ENCODE measurements at places on chromosomes 1 and 21. TPM values are rescaled to one million over a fixed set of nuclear protein-coding genes. Genes with fewer than 3 reads are reported as not detected.

DNA sequence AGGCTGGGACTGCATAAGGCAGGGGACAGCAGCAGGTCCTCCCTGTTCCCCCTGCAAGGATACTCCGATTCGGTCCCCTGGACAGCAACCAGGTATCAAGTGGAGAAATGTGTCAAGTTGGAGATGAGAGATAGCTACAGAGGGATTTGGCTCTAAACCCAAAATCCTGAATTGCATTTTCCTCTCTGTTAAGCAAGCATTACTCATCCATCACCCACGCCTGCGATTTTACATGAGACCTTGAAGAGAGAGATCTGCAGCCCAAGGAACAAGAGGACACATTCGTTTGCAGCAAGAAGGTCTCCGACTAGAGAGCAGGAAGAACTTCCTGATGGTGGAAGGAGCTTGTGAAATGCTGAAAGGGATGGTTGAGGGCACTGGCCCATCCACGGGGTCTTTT lies 21.9 kb downstream of the SYT2 start:
- no peaks in the 10 kb centered on the region for H3K27me3 ChIP-seq
- H3K36me3 ChIP-seq, result no peaks in the 10 kb centered on the region
- H3K27ac ChIP-seq, result no peak overlapping the region
- no peak for DNase-seq
- H3K4me3 ChIP-seq, result no peak overlapping the region

GRCh38 chr1:164785841-164786534 lies 227.0 kb downstream of the PBX1 start:
- H3K27me3 ChIP-seq, result no peaks in the 10 kb centered on the region
- H3K4me1 ChIP-seq, result peaks cover 22% of the 10 kb centered on the region
- H3K36me3 ChIP-seq, result no peaks in the 10 kb centered on the region

DNA sequence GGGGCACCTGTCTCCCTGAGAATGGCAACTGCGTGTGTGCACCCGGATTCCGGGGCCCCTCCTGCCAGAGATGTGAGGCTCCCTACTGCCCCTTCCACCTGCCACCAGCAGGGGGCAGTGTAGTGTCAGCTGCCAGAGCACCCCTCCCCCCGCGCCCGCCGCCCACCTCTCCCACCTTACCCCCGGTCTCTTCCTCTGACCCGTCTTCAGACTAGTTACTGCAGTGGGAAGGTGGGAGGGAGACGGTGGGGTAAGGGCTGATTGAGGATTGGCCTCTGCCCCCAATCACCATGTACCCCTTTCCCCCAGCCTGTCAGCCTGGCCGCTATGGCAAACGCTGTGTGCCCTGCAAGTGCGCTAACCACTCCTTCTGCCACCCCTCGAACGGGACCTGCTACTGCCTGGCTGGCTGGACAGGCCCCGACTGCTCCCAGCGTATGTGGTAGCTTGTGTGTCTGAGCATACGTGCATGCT lies 10.1 kb upstream of the LRRC71 start:
- peaks cover 12% of the 10 kb centered on the region for H3K27me3 ChIP-seq

- H3K36me3 ChIP-seq, result no peaks in the 10 kb centered on the region
- H3K4me3 ChIP-seq, result no peak overlapping the region
- H3K27ac ChIP-seq, result no peak overlapping the region
- H3K4me1 ChIP-seq, result peaks cover 26% of the 10 kb centered on the region
Observed at GRCh38 chr1:114468710-114469468, 42.1 kb downstream of the TRIM33 start.

BEND5 gene
- 9.1 TPM for polyA plus RNA-seq

- no peak overlapping the region for H3K4me3 ChIP-seq
- no peaks in the 10 kb centered on the region for H3K4me1 ChIP-seq
- DNase-seq, result no peak
- peaks cover 5% of the 10 kb centered on the region for H3K27me3 ChIP-seq
- no peaks in the 10 kb centered on the region for H3K36me3 ChIP-seq
Observed at GRCh38 chr21:15422783-15423182, 307.0 kb upstream of the USP25 start.

PFKFB2 gene
- polyA plus RNA-seq, result 5.2 TPM

DNA sequence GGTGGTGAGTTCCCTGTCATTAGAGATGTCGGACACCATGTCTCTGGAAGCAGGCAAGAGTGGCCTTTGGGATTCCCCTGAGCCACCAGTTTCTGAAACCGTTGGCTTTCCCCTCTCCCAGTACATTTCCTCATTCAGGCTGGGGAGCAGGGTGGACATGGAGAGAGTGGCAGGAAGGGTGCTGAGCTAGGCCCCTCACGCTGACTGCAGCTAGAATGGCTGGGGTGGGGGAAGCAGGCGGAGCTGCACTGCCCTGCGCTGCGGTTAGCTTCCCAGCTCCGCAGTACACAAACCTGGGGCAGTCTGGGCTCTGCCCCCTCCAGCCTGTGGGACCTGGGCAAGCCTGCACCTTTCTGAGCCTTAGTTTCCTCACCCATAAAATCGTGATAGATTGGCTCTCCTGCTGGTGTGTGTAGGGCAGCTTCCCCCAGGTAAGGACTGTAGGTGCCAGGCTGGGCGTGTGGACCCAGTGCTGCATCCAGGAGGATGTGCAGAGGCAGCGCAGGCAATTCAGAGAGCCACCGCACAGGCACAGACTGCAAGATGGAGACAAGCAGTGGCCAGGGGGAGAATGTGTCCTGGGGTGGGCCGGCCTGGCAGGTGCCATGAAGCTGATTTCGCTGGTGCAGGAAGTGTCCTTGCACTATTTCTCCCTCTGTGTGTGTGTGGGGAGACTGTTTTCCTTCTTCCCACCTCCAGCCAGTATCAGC lies 3.0 kb downstream of the PLA2G2F start:
- peaks cover 6% of the 10 kb centered on the region for H3K4me1 ChIP-seq
- H3K4me3 ChIP-seq, result no peak overlapping the region
- no peak for DNase-seq
- H3K36me3 ChIP-seq, result no peaks in the 10 kb centered on the region
- no peak overlapping the region for H3K27ac ChIP-seq

DNA sequence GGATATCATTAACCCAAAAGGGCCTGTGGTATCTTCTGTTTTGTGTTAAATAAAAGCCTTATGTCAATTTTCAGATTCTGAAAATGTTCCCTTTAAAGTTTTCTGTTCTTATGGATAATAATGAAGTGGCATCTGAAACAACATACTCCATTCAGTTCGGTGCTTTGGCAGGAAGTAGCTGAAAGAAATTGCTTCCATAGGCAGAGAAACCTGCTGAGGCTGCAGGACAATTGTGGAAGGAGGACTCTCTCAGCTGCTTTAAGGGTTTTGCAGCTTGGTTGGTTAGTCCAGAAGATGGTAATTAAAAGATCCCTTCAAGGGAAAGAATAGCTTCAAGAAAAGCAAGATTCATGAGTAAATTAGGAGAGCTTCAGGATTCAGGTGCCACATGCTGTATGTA lies 30.5 kb upstream of the NRIP1 start:
- no peak for DNase-seq
- no peak overlapping the region for H3K27ac ChIP-seq
- H3K4me1 ChIP-seq, result no peaks in the 10 kb centered on the region
- no peak overlapping the region for H3K4me3 ChIP-seq

COX20 gene
- 59.1 TPM for polyA plus RNA-seq

- H3K4me3 ChIP-seq, result no peak overlapping the region
- peaks cover 56% of the 10 kb centered on the region for H3K4me1 ChIP-seq
- no peak overlapping the region for H3K27ac ChIP-seq
- peaks cover 5% of the 10 kb centered on the region for H3K36me3 ChIP-seq
Observed at GRCh38 chr1:160216301-160216700, 11.1 kb downstream of the PEA15 start.

DNA sequence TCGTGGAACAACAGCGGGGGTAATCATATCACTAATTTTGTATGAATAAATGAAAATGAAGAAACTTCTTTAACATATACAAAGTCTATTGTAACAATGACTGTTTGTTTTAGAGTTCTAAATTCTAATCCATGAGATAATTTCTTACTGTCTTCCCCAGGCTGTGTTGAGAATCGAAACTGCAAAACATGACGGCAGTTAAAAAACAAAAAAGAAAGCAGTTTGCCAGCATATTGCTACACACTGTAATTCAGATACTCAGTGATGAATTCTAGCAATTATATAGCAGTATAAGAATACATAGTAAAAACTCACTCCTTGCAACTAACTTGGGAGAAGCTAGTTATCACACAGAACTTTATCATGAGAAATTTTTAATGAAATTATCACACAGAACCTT lies 22.1 kb downstream of the INSL5 start:
- H3K27me3 ChIP-seq, result no peaks in the 10 kb centered on the region
- no peak overlapping the region for H3K4me3 ChIP-seq
- no peaks in the 10 kb centered on the region for H3K36me3 ChIP-seq
- no peaks in the 10 kb centered on the region for H3K4me1 ChIP-seq
- DNase-seq, result no peak

GRCh38 chr1:89632657-89633247 lies at the start of gene LRRC8C:
LRRC8C (plus strand) TSS chr1:89633120; CDS start chr1:89686474, 53,354 bp downstream.
- no peaks in the 10 kb centered on the region for H3K36me3 ChIP-seq
- peak within 1 kb of the TSS; percentile 57 for H3K4me3 ChIP-seq
- DNase-seq, result peak; percentile 88

DNA sequence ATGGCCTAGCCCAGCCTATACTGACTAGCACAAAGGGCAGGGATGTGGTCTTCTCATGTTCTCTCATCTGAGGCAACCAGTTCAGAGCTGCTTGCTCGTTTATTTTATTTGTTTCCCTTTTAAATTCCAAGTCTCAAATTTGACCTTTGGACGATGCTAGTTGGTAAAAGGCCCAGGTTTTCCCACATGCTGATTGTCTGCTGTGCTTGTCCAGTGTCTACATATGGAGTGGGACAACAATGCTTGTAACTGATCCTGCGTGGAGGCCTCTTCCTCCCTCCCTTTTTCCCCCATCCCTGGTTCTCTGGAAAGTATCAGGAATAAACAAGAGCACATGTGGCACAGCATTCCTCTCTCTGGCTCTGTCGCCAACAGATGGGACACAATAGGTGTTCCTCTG lies 34.0 kb upstream of the BEND5 start:
- peaks cover 1% of the 10 kb centered on the region for H3K27me3 ChIP-seq
- no peak overlapping the region for H3K4me3 ChIP-seq
- no peak for DNase-seq
- H3K27ac ChIP-seq, result no peak overlapping the region

- no peak for DNase-seq
- no peak overlapping the region for H3K4me3 ChIP-seq
- no peaks in the 10 kb centered on the region for H3K27me3 ChIP-seq
- no peaks in the 10 kb centered on the region for H3K4me1 ChIP-seq
Observed at GRCh38 chr21:14763695-14764064, 217.6 kb upstream of the SAMSN1 start.

GRCh38 chr1:53639996-53640700 lies 98.8 kb downstream of the GLIS1 start:
- no peak for DNase-seq
- no peaks in the 10 kb centered on the region for H3K4me1 ChIP-seq
- peaks cover 7% of the 10 kb centered on the region for H3K27me3 ChIP-seq
- no peak overlapping the region for H3K27ac ChIP-seq
- H3K4me3 ChIP-seq, result no peak overlapping the region

LIN28A gene
- not detected for polyA plus RNA-seq
